Mucosa of gallbladder (tissue), 1 donor: ENCODE measurements at places on chromosomes 4 and X. TPM values are rescaled to one million over a fixed set of nuclear protein-coding genes. Genes with fewer than 3 reads are reported as not detected.

SEL1L3 gene
- 221 TPM for total RNA-seq

POLN gene
- 7.7 TPM for total RNA-seq

SSX4 gene
- total RNA-seq, result not detected

PGAM4 gene
- not detected for total RNA-seq

TMEM33 gene
- total RNA-seq, result 64.3 TPM

CT47B1 gene
- not detected for total RNA-seq

SRPK3 gene
- 5.8 TPM for total RNA-seq

SORCS2 gene
- total RNA-seq, result 1.7 TPM

DMRTC1 gene
- total RNA-seq, result not detected

RNF128 gene
- total RNA-seq, result 144 TPM

TLR8 gene
- 1.4 TPM for total RNA-seq

ZFP42 gene
- 0.09 TPM for total RNA-seq

ADH1A gene
- total RNA-seq, result 5.4 TPM

TLR7 gene
- 4.3 TPM for total RNA-seq
